Stimulated activated CD8-positive, alpha-beta memory T cell treated with anti-CD3 and anti-CD28 coated beads, Interleukin-15, amount 100 ng/mL, for 4 hours (primary cell): ENCODE measurements at places on chromosomes 5 and 9.

DNA sequence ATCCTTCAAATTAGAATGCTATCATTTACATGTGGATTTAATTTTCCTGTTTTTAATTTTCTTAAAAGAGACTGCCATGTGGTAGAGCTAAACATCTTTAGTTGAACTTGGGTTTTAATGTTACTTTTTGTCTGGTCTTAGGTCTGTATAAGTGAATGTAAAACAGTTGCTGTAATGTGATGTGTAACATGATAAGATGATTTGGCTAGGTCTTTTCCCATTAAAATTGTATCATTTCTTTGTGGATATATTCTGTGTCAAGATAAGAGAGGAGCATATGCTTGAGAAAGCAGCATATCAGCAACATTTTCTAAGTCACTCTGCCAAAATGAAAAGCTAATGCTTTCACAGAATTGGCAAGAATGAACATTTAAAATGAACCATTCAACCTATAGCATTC lies 18.5 kb downstream of the TMEM167A start:
- no peak for DNase-seq

- DNase-seq = no peak
Measured at GRCh38 chr5:91103353-91104061, 279.6 kb downstream of the ARRDC3 start.

- no peak for DNase-seq
Measured at GRCh38 chr9:121326130-121326838, 43.8 kb downstream of the STOM start.

GRCh38 chr9:70480405-70480980 lies 66.0 kb upstream of the KLF9 start:
- no peak for DNase-seq

- DNase-seq = peak; percentile 77
Measured at GRCh38 chr5:179818746-179819295, 1.9 kb upstream of the SQSTM1 start.

DNA sequence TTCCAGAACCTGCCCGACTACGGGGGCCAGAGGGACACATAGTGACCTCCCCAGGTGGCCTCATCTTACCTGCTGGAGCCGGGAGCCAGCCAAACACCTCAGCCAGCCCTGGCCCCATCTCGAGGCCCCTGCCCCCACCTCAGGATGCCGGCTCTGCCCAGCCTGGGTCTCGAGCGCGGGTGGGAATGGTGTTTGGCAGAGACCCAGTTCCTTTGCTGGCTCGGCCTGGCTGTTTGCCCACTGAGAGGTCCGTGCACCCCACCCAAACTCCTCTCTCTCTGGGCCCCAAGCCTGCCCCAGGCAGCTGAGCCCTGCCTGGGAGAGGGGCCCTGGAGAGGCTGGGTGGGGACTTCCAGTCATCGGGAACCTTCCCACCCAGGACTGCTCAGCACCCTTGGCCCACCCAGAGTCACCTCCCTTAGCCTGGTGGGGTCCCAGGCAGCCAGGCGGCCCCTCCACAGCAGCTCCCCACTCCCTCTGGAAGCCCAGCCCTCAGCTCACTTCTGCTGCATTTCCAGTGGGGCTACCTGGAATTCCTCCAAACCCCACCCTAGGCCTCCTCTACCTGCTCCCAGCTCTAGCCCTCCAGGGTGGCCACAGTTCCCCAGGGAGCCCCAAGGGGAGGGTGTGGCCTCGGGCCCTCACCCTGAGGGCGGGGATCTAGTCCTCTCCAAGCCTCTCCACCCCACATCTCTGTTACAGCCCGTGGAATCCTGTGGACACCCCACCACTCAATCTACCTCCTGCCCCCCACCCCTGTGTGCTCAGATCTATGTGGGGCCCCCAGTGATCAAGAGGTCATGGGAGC lies 42.4 kb upstream of the UBAC1 start:
- no peak for DNase-seq

DNA sequence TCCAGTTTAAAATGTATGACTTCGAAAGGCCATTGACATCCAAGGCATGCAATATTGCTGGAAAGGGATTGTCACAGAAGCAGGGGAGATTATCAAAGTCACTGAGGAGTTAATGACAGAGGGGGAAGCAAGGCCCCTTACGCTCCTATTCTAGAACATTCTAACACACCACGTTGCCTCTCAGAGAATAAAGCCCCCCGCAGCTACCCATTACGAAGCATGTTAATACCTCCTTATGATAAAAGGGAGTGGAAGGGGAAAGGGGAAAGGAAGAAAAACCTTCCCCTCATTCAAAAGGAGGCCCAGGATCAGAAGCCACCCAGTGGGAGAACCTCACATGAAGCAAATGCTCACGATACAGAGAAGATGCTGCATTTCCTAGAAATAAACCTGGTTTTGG lies 213.6 kb downstream of the DAB2IP start:
- no peak for DNase-seq

GRCh38 chr5:61758711-61759110 lies 426.7 kb downstream of the ZSWIM6 start:
- no peak for DNase-seq

- no peak for DNase-seq
Measured at GRCh38 chr5:112594095-112594850, 143.4 kb upstream of the APC start.

DNA sequence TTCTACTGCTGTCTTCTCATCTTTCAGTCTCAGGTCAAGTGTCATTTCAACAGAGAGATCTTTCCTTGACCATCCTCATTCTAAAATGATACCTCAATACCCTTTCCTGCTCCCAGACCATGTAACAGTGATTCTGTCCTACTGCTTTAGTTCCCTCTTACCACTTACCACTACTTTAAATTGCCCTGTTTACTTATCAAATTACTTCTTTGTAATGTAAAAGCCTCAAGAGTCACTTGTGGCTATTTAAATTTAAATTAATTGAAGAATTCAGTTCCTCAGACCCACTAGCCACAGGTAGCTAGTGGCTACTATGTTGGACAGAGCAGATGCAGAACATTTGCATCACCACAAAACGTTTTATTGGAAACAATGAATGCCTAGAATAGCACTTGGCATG lies 217.3 kb downstream of the ADAMTS6 start:
- DNase-seq = no peak
